ENCODE measurements at places on chromosomes 7 and 10. TPM values are rescaled to one million over a fixed set of nuclear protein-coding genes. Genes with fewer than 3 reads are reported as not detected.

Gene SPDYE5
- not detected for total RNA-seq

Gene PRR15
- 0.17 TPM for total RNA-seq

Gene ATOH7
- total RNA-seq = not detected

Gene PRKG1
- 0.17 TPM for total RNA-seq

Gene SMKR1
- 1.7 TPM for total RNA-seq

Gene TAS2R41
- total RNA-seq = not detected

Gene GPR146
- 2.4 TPM for total RNA-seq

Gene EBLN1
- total RNA-seq = not detected

Gene GPR158
- not detected for total RNA-seq

Gene ITIH5
- not detected for total RNA-seq

Gene HYAL4
- total RNA-seq = not detected

Gene UPK3B
- 1.4 TPM for total RNA-seq

Gene DMTF1
- total RNA-seq = 94.3 TPM

Gene CDK1
- total RNA-seq = 168 TPM

Gene EN2
- total RNA-seq = not detected

Gene AGAP5
- 6.4 TPM for total RNA-seq
